Sigmoid colon (tissue), 7 donors: ENCODE measurements at places on chromosomes 2 and 18. TPM values are rescaled to one million over a fixed set of nuclear protein-coding genes. Genes with fewer than 3 reads are reported as not detected.

Gene SERPINB12
- total RNA-seq, result not detected

Gene SCN2A
- 0.83 TPM for total RNA-seq

Gene HOXD13
- total RNA-seq, result 18.7 TPM

Gene DNAJC5G
- not detected for total RNA-seq

Gene ANTXR1
- total RNA-seq, result 57.4 TPM

Gene GKN2
- total RNA-seq, result not detected

Gene CD8B2
- total RNA-seq, result not detected

Gene TEX44
- not detected for total RNA-seq

Gene UGT1A10
- total RNA-seq, result not detected

DNA sequence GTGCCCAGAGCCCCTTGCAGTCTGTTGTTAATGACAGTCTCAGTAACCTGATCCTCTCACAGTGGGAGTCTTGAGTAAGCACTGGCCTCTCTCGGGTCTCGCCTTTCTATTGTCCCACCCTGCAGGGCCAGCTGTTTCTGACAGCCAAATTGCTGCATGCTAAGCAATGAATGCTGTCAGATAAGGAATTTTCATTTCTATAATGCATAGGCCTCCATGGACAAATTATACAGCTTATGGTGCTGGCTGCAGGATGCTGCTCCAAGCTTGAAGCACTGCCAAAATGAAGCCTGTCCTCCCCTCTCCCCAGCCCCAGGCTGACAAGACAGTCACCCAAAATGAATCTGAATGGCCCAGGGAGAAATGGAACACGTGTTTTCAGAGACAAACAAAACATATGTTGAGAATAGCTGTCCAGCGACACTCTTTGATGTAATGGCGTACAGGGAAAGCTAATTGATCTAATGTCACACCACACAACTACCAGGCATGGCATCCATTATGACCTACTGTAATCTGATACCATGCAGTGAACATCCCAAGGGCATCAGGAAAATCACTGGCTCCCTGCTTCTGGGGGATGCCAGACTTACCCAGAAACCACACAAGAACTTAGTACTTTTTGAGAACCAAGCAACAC is 36.8 kb downstream of the ACVR1 start:
- peak overlapping the region; percentile 82 for H3K27ac ChIP-seq
- H3K27me3 ChIP-seq, result no peaks in the 10 kb centered on the region
- H3K4me3 ChIP-seq, result no peak overlapping the region

DNA sequence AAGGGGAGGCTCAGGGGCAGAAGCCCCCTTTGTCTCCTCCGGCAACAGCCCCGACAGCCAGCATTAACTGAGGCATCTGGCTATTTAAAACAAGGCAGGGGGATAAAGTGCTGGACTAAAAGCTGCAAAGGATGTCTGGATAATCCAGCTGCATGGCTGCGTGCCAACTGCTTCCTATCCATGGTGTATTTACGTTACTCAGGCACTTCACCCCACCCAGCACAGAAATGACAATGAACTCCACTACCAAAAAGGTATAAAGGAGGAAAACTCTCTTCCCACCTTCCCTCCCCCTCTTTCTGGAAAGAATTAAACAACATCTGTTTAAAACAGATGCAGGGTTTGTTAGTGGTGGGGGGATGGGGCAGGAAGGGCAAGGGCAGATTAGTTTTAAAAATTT is 82.5 kb downstream of the SPRED2 start:
- H3K4me1 ChIP-seq, result peaks cover 18% of the 10 kb centered on the region
- no peak overlapping the region for H3K27ac ChIP-seq
- peak; percentile 79 for DNase-seq
- H3K27me3 ChIP-seq, result no peaks in the 10 kb centered on the region
- H3K4me3 ChIP-seq, result no peak overlapping the region
- no peaks in the 10 kb centered on the region for H3K36me3 ChIP-seq

GRCh38 chr2:169136885-169137534 is 67.6 kb downstream of the DHRS9 start:
- H3K4me1 ChIP-seq, result no peaks in the 10 kb centered on the region
- H3K27me3 ChIP-seq, result no peaks in the 10 kb centered on the region
- DNase-seq, result no peak
- H3K27ac ChIP-seq, result no peak overlapping the region

DNA sequence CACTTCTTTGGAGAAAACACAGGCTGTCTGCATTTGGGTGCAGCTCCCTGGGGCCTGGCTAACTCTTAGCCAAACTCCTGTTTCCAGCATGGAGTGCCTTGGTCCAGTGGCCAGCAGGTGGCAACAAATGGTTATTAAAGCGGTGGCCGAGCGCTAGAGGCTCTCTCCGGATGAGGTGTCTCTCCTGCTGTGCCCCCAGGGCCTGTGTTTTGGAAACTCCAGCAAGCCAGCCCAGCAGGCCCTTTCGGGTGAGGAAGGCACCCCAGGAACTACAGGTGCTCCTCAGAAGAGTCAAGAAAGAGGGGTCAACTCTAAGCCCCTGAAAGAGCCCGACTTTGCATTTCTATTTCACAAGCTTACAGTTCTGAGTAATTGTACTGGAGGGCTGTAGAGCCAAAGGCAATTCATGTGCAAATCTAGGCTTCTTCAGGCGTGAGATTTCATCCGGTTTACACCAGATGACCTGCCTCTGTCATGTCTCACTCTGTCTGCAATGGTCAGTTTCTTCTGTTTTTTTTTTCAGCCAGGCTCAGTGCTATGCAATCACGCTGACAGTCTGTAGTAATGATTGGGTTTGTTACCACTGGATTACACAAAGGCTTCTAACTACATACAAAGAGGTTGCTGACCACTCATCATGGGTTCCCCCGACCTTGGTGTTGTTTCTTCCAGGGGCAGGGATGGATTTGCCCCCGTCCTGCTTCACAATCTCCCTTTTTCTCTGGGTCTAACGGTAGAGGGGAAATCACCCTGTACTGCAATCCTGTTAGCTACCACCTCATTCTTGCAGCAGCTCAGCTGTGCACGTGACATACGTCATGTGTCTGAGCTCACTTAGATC is 7.6 kb upstream of the CHRNA1 start:
- H3K27ac ChIP-seq, result peak overlapping the region; percentile 17
- H3K4me1 ChIP-seq, result no peaks in the 10 kb centered on the region
- DNase-seq, result peak; percentile 87
- H3K36me3 ChIP-seq, result no peaks in the 10 kb centered on the region
- no peaks in the 10 kb centered on the region for H3K27me3 ChIP-seq

DNA sequence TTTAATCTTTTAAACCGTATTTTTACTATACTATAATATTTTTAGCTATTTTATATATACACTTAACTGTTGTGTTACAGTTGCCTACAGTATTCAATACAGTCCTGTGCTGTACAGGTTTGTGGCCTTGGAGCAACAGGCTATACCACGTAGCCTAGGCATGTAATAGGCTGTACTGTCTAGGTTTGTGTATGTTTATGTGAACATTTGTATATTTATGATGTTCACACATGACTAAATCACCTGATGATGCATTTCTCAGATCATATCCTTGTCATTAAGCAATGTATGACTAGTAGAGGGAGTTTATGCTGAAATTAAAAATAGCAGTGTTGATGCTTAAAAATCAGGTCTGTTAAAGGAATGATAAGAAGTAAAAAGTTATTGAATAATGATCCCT is 92.3 kb upstream of the RANBP2 start:
- no peaks in the 10 kb centered on the region for H3K27me3 ChIP-seq
- H3K27ac ChIP-seq, result no peak overlapping the region
- H3K4me3 ChIP-seq, result no peak overlapping the region
- no peaks in the 10 kb centered on the region for H3K4me1 ChIP-seq
- no peaks in the 10 kb centered on the region for H3K36me3 ChIP-seq

GRCh38 chr2:233469261-233470010 is 97.1 kb downstream of the USP40 start:
- H3K27me3 ChIP-seq, result no peaks in the 10 kb centered on the region
- peaks cover 19% of the 10 kb centered on the region for H3K4me1 ChIP-seq
- no peak overlapping the region for H3K4me3 ChIP-seq
- H3K36me3 ChIP-seq, result peaks cover 64% of the 10 kb centered on the region

GRCh38 chr2:101435001-101435862 is 39.7 kb downstream of the RFX8 start:
- no peak overlapping the region for H3K27ac ChIP-seq
- H3K36me3 ChIP-seq, result no peaks in the 10 kb centered on the region

DNA sequence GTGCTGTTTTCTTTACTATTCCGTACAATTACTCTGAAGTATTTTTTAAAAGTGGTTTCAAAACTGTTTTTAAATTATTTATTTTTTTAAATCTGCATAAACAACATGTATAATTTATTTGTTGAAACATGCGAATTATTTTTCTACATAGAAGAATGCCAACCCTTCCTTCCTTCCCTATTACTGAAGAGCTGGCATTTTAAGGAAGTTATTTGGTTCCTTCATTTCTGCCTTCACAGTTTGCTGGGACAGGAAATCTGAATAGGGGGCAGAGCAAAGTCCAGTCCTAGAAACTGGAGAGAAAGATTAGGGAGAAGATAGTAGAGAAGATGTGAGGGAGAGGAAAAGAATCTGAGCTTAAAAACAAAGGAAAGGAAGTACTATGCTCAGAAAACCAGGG is 146.7 kb upstream of the ACVR2A start:
- no peaks in the 10 kb centered on the region for H3K27me3 ChIP-seq
- H3K4me3 ChIP-seq, result no peak overlapping the region
- no peak overlapping the region for H3K27ac ChIP-seq
- H3K4me1 ChIP-seq, result no peaks in the 10 kb centered on the region
- no peak for DNase-seq
- H3K36me3 ChIP-seq, result no peaks in the 10 kb centered on the region

- no peaks in the 10 kb centered on the region for H3K27me3 ChIP-seq
- no peak for DNase-seq
- no peak overlapping the region for H3K4me3 ChIP-seq
- H3K4me1 ChIP-seq, result no peaks in the 10 kb centered on the region
- H3K36me3 ChIP-seq, result no peaks in the 10 kb centered on the region
- H3K27ac ChIP-seq, result no peak overlapping the region
Observed at GRCh38 chr2:224887141-224887540, 155.1 kb downstream of the DOCK10 start.

DNA sequence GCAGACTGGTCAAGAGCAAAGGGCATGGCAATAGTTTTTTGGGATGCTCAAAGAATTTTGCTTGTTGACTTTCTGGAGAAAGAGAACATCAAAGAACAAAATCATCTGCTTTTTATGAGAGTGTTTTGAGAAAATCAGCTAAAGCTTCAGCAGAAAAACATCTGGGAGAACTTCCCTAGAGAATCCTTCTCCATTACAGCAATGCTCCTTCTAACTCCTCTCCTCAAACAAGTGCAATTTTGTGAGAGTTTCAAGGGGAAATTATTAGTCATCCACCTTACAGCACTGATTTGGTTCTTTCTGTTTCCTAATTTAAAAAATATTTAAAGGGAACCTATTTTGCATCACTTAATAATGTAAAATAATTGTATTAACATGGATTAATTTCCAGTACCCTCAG is 226.9 kb upstream of the NXPH2 start:
- DNase-seq, result no peak
- no peak overlapping the region for H3K27ac ChIP-seq
- H3K4me1 ChIP-seq, result no peaks in the 10 kb centered on the region
- no peak overlapping the region for H3K4me3 ChIP-seq
- H3K36me3 ChIP-seq, result no peaks in the 10 kb centered on the region

DNA sequence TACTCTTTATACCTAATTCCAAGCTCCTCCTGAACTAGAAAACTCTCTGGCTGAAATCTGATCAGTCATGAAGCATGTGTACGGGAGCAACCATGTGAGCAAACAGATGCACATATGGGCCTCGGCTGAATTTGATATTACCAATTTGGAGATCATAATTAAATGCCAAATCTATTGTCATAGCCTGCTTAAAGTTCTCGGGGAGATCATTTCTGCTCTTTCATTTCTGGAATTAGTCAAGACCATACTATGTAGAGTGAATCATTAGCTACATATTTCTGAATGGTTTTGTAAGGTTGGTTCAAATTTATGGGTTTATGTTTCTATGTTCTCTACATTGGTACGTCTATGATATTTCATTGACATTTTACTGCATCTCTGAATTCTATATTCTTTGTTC is 205.5 kb downstream of the UBE2E3 start:
- no peak overlapping the region for H3K27ac ChIP-seq
- H3K4me3 ChIP-seq, result no peak overlapping the region
- no peaks in the 10 kb centered on the region for H3K27me3 ChIP-seq
- H3K36me3 ChIP-seq, result no peaks in the 10 kb centered on the region
- no peak for DNase-seq

DNA sequence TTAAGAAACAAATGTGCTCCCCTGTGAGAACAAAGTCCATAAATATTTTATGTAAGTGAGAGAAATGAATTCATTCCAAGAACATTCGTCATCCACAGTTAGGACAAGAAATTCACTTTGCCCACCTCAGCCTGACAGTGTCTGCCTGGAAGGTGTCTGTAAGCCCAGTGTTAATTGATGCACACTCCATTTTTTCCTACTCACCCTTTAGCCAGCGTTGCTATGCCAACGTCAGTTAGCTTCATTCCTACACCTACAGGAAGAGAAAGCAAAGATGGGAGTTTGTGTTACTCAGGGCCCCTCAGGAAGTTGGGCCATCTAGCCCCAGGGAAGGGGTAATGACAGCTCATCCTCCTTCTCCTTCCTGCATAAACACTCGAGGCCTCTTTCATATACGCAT is 131.0 kb downstream of the ALPK2 start:
- H3K4me3 ChIP-seq, result no peak overlapping the region
- DNase-seq, result no peak
- H3K27me3 ChIP-seq, result no peaks in the 10 kb centered on the region
- no peak overlapping the region for H3K27ac ChIP-seq

DNA sequence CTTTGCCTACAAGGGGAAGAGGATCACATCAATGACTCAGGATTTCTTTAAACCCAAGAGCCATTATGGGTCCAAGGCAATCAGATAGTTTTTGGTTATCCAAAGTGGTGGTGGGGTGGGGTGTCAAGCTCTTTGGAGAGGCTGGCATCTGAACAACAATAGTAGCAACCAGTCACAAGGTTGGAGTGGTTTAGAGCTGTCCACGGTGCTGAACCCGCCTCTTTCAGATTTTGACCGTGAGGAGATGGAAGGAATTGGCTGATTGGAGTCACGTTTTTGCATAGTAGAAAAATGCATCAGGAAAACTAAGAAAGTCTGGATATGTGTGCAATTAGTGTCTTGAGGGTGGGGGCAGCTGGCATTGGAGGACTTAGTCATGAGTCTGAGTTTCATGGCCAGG is 159.9 kb downstream of the LOXHD1 start:
- no peaks in the 10 kb centered on the region for H3K27me3 ChIP-seq
- H3K36me3 ChIP-seq, result no peaks in the 10 kb centered on the region
- H3K27ac ChIP-seq, result no peak overlapping the region
- DNase-seq, result peak; percentile 2
- no peaks in the 10 kb centered on the region for H3K4me1 ChIP-seq

- H3K27me3 ChIP-seq, result no peaks in the 10 kb centered on the region
- no peaks in the 10 kb centered on the region for H3K36me3 ChIP-seq
- peak overlapping the region; percentile 61 for H3K27ac ChIP-seq
- peak overlapping the region; percentile 66 for H3K4me3 ChIP-seq
- no peak for DNase-seq
Observed at GRCh38 chr18:75455249-75456198, 28.0 kb upstream of the SMIM21 start.

- H3K27me3 ChIP-seq, result no peaks in the 10 kb centered on the region
- no peak for DNase-seq
- H3K36me3 ChIP-seq, result no peaks in the 10 kb centered on the region
- no peak overlapping the region for H3K27ac ChIP-seq
- H3K4me3 ChIP-seq, result no peak overlapping the region
Observed at GRCh38 chr2:159531475-159531874, 84.9 kb downstream of the BAZ2B start.

- H3K4me1 ChIP-seq, result peaks cover 8% of the 10 kb centered on the region
- no peak overlapping the region for H3K27ac ChIP-seq
- no peak overlapping the region for H3K4me3 ChIP-seq
Observed at GRCh38 chr2:136125236-136125635, 7.3 kb upstream of the CXCR4 start.
